ENCODE measurements at places on chromosomes 6 and 20.

DNA sequence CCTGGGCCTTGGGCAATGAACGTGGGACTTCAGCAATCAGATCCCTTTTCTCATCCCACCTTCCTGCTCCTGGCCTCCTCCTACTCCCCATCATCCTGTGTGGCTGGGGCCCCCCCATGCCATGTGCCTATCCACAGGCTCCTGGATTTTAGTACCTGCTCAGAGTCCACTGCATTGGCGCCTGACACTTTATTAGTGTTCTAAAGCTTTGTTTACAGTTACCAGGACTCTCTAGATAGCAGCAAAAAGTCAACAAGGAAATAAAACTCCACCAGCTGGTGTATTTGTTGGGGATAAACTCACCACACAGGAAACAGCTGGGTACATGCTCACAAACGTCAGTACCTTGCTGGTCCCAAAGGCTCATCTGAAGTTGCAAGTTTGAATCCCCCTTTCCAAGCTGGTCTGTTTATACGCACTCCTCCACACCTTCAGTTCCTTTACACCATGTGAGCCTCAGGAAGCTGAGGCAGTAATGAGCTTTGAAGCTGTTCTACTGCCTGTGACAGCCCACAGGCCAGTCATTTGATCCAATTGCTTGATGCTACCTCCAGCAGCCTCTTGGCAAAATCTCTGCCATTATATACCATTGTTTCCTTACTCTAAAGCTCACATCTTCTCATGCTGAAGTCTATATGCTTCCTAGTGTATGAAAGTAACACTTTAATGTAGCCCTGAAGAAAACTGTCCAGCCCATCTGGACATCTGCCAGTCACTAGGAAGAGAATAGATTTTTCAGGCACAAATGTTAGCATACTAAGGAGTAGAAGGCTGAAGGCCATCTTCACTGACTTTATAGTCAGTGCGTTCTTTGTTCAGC, 76.6 kb downstream of the ANKEF1 start:
- DNase-seq: no peak

GRCh38 chr6:109073344-109074132, 21.1 kb downstream of the SESN1 start:
- peak; percentile 45 for DNase-seq

- DNase-seq: no peak
Measured at GRCh38 chr20:5400164-5400762, 83.5 kb upstream of the PROKR2 start.

DNA sequence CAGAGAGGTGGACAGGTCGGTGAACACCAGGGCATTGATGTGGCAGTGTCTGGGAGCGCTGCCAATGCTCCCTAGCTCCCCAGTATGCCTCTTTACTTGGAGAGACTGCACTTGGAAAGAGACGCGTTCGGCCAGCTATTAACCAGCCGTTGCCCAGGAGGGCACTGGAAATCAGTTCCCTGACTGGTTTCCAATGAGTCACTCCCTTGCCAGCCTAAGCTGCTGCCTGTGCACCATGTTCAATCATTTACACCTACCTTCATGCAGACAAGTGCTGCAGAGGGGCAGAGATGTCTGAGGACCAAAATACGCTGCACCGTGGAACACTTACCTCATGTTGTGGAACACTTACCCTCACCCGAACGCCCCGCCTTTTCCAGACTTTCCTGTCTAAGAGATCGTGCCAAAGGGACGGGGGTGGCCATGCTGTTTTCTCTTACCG, 151.6 kb downstream of the SOBP start:
- DNase-seq: no peak

DNA sequence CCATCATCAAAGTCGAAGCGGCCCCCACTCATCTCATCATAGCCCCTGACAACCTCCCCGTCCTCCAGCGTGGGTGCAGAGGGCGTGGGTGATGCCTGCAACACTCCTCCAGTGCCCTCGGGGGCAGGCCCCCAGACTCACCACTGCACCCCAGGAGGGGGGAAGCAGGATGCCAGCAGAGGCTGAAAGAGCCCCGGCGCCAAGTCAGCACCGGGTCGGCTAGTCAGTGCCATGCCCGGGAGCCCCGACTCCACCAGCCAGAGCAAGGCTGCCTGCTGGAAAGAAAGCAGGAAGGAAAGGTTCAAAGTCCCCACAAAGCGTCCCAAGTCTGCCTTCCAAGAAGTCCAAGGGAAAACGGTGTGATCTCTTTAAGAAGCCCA, 324 bp downstream of the JPH2 start:
- DNase-seq: peak; percentile 56

- DNase-seq: no peak
Measured at GRCh38 chr20:36468149-36469000, 72.9 kb upstream of the MYL9 start.

- no peak for DNase-seq
Measured at GRCh38 chr6:42899871-42900270, 16.0 kb upstream of the PTCRA start.

GRCh38 chr6:66264376-66264775, 557.4 kb upstream of the EYS start:
- no peak for DNase-seq

GRCh38 chr20:50635676-50636600, 55.4 kb downstream of the RIPOR3 start:
- DNase-seq: peak; percentile 82

DNA sequence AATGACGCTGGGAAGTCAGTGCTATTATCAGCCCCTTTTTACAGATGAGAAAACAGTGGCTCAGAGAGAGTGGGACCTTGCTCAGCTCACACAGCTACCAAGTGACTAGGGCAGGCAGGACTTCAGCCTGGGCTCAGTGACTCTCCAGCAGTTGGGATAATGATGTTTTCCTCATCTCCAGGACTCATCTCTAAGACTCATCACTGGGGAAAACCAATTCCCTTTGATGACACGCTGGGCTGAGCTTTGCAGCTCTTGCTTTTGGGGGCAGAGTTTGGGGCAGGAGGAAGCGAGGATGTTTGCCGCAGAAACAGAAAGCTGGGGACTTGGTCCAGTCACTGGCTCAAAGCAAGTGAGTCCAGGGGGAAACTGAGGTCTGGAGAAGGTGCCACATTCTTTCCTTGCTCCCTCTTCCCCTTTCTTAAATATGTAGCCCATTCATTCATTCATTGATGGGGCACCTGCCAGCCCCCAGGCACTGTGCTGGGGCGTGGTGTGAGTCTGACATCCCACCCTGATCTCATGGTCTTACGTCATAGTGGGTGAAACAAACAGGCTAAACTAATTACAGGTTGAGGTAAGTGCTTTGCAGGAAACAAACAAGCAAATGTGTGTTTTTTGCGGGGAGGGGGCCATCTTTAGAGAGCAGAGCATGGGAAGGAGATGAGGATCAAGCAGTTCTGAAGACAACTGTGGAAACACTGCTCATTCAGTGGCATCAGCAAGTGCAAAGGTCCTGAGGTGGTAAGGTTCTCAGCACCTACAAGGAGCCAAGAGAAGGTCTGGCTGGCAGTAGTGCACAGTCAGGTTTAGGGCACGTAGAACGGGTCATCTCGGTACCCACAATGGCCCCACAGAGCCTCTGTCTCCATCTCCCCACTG, 74.4 kb upstream of the PMEPA1 start:
- no peak for DNase-seq

DNA sequence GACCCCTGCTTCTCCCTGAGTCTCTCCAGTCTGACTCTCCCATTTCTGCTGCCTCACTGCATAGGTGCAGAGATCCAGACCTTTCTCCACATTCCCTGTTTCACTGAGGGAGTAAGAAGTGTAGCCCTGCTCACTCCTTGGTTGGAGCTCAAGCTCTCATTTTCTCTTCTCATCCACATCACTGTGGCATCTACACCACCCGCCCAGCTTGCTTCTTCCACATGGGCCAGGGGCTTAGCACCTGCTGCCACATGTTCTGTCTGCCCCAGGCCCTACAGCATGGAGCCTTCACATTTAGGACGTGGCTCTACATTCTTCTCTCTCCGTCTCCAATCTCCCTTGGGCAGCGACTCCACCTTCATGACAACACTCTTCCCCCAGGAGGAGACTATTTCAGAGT, 8.5 kb upstream of the GSTA5 start:
- no peak for DNase-seq

DNA sequence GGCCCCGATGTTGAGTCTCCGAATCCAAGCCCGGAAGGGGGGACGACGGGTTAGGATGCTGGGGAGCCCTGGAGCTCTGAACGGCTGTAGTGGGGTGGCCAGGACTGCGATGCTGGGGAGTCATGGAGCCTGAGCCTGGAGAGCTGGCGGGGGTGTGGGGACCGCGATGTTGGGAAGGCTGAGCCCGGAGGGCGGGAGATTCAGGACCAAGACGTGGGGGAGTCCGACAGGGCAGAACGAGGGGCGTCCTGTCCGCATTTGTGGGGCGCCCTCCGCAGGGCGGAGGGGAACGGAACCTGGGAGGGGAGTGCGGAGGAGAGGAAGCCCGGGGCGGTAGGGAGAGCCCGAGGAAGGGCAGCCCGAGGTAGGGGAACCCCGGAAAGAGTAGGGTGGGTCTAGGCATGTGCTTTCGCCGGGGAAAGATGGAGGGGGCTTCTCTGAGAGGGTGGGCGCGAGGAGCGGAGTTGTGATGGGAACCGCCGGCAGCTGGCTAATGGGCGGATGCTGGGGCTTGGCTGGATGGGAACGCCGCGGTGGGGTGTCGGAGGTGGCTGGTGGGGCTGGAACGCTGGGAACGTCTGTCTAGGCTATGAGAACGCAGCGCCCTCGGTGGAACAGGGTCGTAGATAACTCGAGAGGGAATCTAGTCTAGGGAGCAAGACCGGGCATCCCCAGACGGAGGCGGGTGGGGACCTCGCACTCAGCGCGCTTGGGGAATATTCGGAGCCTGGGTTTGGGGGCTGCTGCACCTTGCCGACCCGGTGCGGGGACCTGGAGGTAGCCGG, 684 bp downstream of the PAQR8 start:
- DNase-seq: peak; percentile 37

- DNase-seq: no peak
Measured at GRCh38 chr6:56890066-56890465, 64.8 kb upstream of the BEND6 start.

- no peak for DNase-seq
Measured at GRCh38 chr20:13263451-13263850, 42.4 kb downstream of the ISM1 start.

- DNase-seq: peak; percentile 11
Measured at GRCh38 chr6:1809291-1809988, 199.7 kb downstream of the FOXC1 start.

DNA sequence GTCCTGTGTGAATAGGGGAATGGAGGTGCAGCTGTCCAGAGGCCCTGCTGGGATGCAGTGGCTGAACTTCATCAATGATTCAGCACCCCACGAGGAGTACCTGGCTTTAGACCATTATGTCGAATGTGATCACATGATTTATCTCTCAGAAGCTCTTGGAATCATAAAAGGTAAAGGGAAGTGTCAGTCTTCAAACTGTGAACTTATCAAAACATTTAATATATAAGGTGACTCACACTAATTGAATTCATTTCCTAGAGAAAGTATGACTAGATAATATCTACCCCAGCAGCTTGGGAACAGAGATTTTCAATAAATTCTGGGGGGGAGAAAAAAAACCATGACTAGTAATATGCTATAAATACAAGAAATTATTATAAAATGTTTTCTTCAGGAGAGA, 29.5 kb downstream of the ALDH8A1 start:
- DNase-seq: no peak

DNA sequence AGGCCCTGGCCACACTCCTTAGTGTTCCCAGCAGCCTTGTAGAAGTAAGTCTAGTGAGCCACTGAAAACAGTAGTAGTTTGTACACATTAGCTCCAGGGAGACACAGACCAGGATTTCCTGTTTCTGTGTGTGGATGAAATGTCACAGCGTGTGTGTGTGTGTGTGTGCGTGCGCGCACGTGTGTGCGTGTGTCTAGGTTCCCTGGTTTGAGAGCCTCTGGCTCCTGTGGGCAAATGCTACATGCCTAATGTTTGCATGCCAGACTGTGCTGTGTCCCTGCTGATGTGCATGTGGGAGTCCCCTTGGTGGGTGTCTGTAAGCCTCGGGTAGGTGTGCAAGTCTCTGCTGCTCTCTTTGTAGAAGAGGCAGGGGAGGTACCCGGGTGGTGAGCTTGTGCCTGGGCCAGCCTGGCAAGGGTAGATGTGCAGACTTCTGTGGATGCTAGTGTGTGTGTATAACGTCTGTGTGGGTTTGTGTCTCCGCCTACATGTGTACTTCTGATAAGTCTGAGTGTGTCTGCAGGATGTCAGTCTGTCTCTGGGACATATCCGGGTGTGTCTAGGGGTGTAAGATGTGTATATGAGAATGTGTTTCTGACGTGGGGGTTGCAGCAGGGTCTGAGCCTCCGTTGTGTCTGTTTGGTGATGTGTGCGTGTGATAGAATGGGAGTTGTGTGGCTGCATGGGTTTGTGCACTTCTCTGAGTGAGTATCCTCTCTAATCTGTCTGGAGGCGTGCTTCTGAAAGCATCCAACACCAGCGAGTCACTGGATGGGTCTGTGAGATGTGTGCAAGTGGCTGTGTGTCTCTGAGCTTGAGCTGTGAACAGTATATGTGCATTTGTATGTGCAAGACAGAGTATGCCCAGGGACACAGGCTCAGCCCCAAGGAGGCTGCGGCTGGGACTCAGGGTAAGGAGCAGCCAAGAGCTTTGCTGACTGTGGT, 19.0 kb upstream of the TLDC2 start:
- DNase-seq: no peak

DNA sequence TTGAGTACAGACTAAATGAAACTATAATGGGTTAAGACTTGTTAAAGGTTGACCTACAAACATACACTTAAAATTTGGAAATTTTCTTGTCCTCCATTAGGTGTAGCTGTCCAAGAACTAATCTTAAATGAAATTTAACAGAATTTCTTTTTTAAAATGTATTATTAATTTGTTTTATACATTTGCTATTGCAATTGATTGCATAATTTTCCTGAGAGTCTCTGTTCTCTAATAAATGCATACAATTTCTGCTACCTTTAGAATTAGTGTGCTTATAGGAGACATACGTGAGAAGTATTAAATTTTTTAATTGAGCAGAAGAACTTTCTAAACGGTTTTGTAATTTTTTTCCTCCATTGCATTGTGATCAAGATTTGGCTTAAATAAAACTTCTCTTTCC, 1.5 kb downstream of the FAM135A start:
- DNase-seq: no peak

DNA sequence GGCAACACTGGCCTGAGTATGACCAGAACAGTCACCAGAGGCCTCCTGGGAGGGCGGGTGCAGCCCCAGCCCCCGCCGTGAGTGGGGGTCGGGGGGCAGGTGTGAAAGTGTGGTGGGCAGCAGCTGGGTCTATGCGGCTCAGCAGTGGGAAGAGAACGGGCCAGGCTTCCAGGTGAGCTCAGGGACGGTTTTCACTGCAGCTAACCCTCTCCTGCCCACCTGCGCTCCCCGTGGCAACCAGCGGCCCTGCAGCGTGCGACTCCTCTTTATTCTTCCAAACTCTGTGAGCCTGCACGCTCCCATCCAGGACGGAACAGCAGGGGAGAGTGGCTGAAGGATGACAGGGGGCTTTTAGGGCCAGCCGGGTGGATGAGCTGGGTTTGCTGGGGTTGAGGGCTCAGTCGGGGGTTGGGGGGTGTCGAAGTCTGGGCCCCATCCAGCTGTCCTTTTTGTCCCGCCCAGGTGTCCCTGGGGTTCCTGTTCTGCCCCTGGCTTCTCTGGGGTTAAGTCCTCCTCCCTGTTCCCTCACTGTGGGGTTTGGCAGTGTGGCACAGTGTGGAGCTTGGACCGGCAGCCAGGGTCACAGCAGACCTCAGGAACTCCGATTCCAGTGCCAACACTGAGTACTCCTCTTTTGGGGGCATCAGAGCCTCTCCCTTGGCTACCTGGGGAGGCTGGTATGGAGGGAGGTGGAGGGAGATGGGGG, 859 bp upstream of the BIRC7 start:
- DNase-seq: no peak

Data from HTR-8/SVneo (cell line).